SJSA1 (cell line): ENCODE measurements at places on chromosomes 4 and X. TPM values are rescaled to one million over a fixed set of nuclear protein-coding genes. Genes with fewer than 3 reads are reported as not detected.

The SLC10A4 gene
- not detected in 2 replicates for total RNA-seq

DNA sequence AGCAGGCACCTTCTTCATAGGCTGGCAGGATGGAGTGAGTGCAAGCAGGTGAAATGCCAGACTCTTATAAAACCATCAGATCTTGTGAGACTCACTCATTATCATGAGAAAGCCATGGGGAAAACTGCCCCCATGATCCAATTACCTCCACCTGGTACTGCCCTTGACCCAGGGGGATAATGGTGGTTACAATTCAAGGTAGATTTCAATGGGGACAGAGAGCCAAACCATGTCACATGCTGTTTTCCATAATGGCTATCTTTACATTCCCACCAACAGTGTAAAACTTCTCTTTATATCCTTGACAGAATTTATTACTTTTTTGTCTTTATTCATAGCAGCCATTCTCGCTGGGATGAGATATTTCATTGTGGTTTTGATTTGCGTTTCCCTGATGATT is 663.0 kb upstream of the AGA start:
- DNase-seq = no peak

The PCYT1B gene
- total RNA-seq = not detected in 2 replicates

DNA sequence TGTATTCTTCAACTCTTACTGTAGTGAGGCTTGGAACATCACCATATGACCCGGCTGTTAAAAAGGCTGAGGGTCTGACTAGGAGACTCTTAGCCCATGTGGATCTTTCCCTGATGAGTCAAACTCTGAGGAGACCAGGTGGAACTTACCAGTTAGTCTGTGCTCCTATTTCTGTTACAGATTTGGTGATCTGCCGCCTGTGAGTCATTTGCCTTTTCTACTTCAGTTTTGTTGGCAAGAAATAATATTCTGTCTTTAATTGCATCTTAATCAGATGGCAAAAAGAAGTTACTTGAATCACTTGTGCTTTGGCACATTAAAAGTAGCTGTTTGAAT is 48.4 kb downstream of the MTM1 start:
- no peak for DNase-seq

- DNase-seq = no peak
Observed at GRCh38 chr4:59805176-59805575, 1395.0 kb upstream of the ADGRL3 start.
